ENCODE measurements at places on chromosomes 12 and 14. TPM values are rescaled to one million over a fixed set of nuclear protein-coding genes. Genes with fewer than 3 reads are reported as not detected.

- no peak for DNase-seq
- no peak overlapping the region for H3K4me3 ChIP-seq
- peaks cover 68% of the 10 kb centered on the region for H3K4me1 ChIP-seq
These were observed 21.1 kb downstream of the NT5DC3 start for GRCh38 chr12:103819892-103820291.

Gene KRT77
- not detected for total RNA-seq

Gene OR10P1
- total RNA-seq, result not detected

DNA sequence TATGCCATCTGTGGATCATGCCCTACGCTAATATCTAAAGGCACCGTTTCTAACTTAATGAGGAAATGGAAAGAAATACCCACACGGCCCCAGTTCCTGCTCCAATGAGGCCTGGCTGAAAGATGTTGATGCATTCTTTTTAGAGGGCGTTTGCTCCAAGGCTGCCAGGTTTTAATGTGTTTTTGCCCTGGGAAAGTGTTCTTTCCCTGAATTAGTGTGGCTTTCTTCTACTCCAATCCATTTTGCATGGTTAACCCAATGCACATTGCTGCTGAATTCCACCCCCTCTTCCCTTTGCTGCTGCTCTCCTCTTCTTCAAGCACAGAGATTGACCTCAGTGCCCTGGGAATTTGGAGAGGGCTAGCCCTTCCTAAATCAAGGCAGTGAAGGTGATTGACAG, 1.1 kb downstream of the MYF5 start:
- H3K36me3 ChIP-seq, result no peaks in the 10 kb centered on the region
- no peaks in the 10 kb centered on the region for H3K4me1 ChIP-seq
- no peak overlapping the region for H3K4me3 ChIP-seq
- H3K27me3 ChIP-seq, result no peaks in the 10 kb centered on the region

DNA sequence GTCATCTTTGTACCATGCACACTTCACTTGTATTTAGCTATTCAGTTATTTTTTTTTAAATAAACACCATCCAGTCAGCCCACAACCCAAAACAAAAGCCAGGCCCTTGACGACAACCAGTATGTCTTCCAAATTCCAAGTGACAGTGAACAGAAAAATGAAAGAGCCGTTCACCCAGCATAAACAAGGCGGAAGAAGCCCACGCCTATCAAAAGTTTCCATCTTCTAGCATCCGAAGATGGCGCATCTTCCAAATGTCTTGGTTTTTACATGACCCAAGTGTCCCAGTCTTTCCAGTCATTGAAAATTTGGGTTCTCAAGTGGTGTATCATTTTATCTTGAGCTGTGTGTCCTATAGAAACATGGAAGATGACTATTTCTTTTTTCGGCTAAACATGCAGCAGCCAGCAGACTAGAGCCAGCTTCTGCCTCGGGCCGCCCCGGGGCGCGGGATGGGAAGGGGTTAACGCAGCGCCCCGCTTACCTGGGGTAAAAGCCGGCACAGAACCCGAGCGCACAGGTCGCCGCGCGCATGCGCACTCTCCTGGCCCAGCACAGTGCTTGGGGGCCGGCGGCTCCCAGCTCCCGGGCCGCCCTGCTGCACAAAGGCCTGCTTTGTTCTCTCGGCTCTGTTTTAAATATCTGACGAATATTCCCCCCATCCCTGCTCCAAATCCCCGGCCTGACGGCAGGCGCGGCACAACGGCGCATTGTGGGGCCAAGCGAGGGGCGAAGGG, 164.8 kb downstream of the ZFP36L1 start:
- H3K4me3 ChIP-seq, result peak overlapping the region; percentile 50
- H3K27ac ChIP-seq, result peak overlapping the region; percentile 76
- no peaks in the 10 kb centered on the region for H3K27me3 ChIP-seq
- H3K4me1 ChIP-seq, result peaks cover 70% of the 10 kb centered on the region
- no peaks in the 10 kb centered on the region for H3K36me3 ChIP-seq
- peak; percentile 83 for DNase-seq

DNA sequence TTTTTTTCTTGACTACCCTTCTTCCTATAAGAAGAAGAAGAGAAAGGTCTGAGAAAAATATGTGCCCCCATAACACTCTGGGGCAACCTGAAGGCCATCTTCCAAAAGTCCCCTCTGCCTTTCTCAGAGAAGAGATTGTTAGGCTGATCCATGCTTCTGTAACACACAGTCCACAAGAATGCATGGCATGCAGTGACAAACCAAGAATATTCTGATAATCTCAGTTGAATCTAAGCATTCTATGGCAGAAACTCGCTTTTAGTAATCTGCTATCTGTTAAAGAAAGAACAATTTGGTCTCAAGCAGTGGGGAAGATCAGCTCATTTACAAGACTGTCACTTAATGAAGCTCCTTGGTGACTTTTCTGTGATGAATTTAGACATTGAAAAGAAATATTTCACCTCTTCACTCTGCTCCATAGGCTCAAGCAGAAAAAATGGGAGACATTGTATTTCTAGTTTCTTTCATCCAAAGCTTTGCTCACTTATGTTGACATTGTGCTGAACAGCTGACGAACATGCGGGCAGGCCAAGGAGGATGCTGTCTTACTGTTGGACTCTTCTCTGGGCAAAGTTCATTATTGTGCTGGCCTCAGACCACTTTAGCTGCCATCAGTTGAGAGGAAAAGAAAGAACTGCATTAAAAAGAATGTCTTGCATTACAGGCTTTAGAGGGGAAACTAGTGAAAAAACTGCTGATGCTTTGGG, 957.1 kb downstream of the DIO2 start:
- no peaks in the 10 kb centered on the region for H3K27me3 ChIP-seq
- peak; percentile 64 for DNase-seq
- H3K36me3 ChIP-seq, result no peaks in the 10 kb centered on the region
- H3K4me1 ChIP-seq, result peaks cover 12% of the 10 kb centered on the region
- no peak overlapping the region for H3K4me3 ChIP-seq

GRCh38 chr12:106304797-106305196, 2.3 kb downstream of the TCP11L2 start:
- H3K4me3 ChIP-seq, result no peak overlapping the region
- H3K27ac ChIP-seq, result peak overlapping the region; percentile 97
- no peaks in the 10 kb centered on the region for H3K27me3 ChIP-seq
- peaks cover 4% of the 10 kb centered on the region for H3K36me3 ChIP-seq

Gene AICDA
- total RNA-seq, result not detected

Gene BDKRB1
- 0.42 TPM for total RNA-seq

GRCh38 chr12:32034045-32034444, 72.6 kb upstream of the BICD1 start:
- H3K4me1 ChIP-seq, result no peaks in the 10 kb centered on the region
- no peaks in the 10 kb centered on the region for H3K36me3 ChIP-seq
- no peak overlapping the region for H3K27ac ChIP-seq
- DNase-seq, result no peak
- H3K27me3 ChIP-seq, result no peaks in the 10 kb centered on the region
- H3K4me3 ChIP-seq, result no peak overlapping the region

GRCh38 chr14:56494167-56494566, 85.4 kb upstream of the TMEM260 start:
- no peak overlapping the region for H3K27ac ChIP-seq
- no peak overlapping the region for H3K4me3 ChIP-seq
- peak; percentile 75 for DNase-seq

Gene LYZ
- total RNA-seq, result 14.9 TPM

Gene C14orf132
- total RNA-seq, result 71.8 TPM

- H3K27ac ChIP-seq, result no peak overlapping the region
- H3K4me3 ChIP-seq, result no peak overlapping the region
- no peak for DNase-seq
- H3K4me1 ChIP-seq, result no peaks in the 10 kb centered on the region
- no peaks in the 10 kb centered on the region for H3K36me3 ChIP-seq
These were observed 71.1 kb downstream of the PTPRR start for GRCh38 chr12:70849265-70849960.

- no peak overlapping the region for H3K4me3 ChIP-seq
- no peak for DNase-seq
- H3K27ac ChIP-seq, result no peak overlapping the region
These were observed 69.8 kb downstream of the RERG start for GRCh38 chr12:15151161-15152091.

- DNase-seq, result peak; percentile 80
- no peaks in the 10 kb centered on the region for H3K36me3 ChIP-seq
- H3K4me1 ChIP-seq, result no peaks in the 10 kb centered on the region
- H3K4me3 ChIP-seq, result no peak overlapping the region
- H3K27ac ChIP-seq, result no peak overlapping the region
These were observed 374.1 kb downstream of the ADGRD1 start for GRCh38 chr12:131327521-131328488.

Gene CDH24
- 3.3 TPM for total RNA-seq

- H3K27me3 ChIP-seq, result peaks cover 43% of the 10 kb centered on the region
- H3K4me1 ChIP-seq, result peaks cover 13% of the 10 kb centered on the region
- no peak overlapping the region for H3K27ac ChIP-seq
- H3K4me3 ChIP-seq, result no peak overlapping the region
These were observed 2.3 kb upstream of the SMOC1 start for GRCh38 chr14:69876848-69877306.

DNA sequence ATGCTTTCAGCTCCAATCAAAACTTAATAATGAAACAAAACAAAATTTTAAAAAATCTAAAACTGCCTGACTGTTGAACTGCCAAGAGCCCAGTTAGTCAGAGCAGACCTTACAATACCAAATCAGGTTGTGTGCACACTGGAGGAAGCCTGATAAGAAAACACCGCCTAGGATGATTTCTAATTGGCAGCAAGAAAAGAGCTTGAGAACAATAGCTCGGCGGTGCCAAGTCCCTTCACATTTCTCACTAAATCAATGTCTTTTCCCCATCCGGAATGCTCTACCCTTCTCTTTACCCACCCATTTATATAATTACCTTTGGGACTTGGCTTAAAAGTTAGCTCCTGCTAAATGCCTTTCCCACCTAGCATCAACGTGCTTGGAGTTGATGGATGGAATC, 256.7 kb downstream of the C12orf75 start:
- H3K4me1 ChIP-seq, result no peaks in the 10 kb centered on the region
- H3K27ac ChIP-seq, result no peak overlapping the region
- no peaks in the 10 kb centered on the region for H3K27me3 ChIP-seq
- H3K36me3 ChIP-seq, result no peaks in the 10 kb centered on the region
- no peak for DNase-seq

DNA sequence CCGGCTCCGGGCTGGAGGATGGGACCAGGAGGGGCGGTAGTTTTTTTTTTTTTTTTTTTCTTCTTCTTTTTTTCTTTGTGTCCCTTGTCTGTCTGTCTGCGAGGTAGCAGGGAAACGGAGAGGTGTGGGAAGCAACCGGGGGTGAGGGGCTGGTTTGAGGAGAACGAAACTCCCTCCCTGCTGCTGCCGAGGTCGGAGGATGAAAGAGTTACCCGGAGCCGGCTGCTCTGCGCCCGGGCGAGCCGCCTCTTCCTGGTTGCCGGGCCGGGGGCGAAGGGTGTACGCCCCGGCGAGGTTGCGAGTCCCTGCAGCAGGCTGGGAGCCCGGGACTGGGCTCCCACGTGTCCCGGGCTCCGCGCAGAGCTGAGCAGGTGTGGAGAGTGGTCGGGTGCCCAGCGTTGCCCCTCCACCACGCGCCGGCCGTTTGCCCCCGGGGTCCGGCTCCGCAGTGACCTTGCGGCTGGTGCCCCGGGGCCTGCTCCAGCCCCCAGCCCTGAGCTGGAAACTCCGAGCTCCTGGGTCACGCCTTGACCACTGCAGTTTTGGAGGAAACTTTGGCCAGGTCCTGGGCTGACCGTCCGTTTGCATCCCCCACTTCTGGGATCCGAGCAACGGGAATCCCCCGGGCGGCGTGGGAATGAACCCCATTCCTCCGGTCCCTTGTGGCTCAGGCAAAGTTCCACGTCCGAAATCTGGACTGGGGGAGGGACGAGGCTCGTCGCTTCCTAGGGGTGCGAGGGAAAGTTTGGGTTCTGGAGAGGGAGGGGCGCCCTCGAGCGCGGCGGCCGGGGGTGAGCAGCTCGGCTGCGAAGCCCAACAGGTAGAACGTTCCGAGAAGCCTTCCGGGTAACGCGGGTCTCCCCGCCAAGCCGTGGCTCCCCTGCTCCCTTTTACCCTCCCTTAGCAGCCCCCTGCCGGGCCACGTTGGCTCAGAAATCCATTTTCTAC, 1.3 kb downstream of the CHST11 start:
- H3K36me3 ChIP-seq, result no peaks in the 10 kb centered on the region
- peak overlapping the region; percentile 72 for H3K27ac ChIP-seq
- H3K4me1 ChIP-seq, result peaks cover 35% of the 10 kb centered on the region
- H3K27me3 ChIP-seq, result peaks cover 4% of the 10 kb centered on the region
- H3K4me3 ChIP-seq, result peak overlapping the region; percentile 72

DNA sequence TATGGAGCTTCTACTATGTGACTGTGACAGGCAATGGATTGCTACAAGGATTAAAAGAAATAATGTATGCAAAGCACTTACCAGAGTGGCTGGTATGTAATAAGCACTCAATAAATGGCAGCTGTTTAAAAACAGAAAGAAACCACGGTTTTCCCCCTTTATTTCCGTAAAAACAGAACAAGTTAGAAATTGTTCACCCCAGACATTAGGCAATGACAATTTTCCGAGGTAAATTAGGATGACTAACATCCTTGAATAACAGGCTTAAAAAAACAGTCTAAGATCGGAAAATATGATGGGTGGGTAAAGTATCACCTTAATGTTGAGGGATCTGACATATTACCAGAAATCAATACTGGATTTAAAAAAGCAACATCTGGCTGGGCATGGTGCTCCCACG, 20.9 kb upstream of the CNIH1 start:
- no peak for DNase-seq
- no peaks in the 10 kb centered on the region for H3K4me1 ChIP-seq
- no peaks in the 10 kb centered on the region for H3K36me3 ChIP-seq
- H3K4me3 ChIP-seq, result no peak overlapping the region
- H3K27ac ChIP-seq, result no peak overlapping the region
- H3K27me3 ChIP-seq, result no peaks in the 10 kb centered on the region

- H3K27me3 ChIP-seq, result no peaks in the 10 kb centered on the region
- no peak for DNase-seq
- no peak within 1 kb of the TSS for H3K27ac ChIP-seq
- peak within 1 kb of the TSS; percentile 79 for H3K4me3 ChIP-seq
- H3K36me3 ChIP-seq, result no peaks in the 10 kb centered on the region
- peaks cover 21% of the 10 kb centered on the region for H3K4me1 ChIP-seq
These were observed at the start of gene RAB15 for GRCh38 chr14:64971943-64972791. Gene RAB15 (minus strand): TSS chr14:64972336. CDS start chr14:64972076, 260 bp downstream.

- no peaks in the 10 kb centered on the region for H3K27me3 ChIP-seq
- H3K4me1 ChIP-seq, result no peaks in the 10 kb centered on the region
- no peaks in the 10 kb centered on the region for H3K36me3 ChIP-seq
- H3K4me3 ChIP-seq, result no peak overlapping the region
These were observed 204.6 kb upstream of the PLXNC1 start for GRCh38 chr12:93943780-93944179.

DNA sequence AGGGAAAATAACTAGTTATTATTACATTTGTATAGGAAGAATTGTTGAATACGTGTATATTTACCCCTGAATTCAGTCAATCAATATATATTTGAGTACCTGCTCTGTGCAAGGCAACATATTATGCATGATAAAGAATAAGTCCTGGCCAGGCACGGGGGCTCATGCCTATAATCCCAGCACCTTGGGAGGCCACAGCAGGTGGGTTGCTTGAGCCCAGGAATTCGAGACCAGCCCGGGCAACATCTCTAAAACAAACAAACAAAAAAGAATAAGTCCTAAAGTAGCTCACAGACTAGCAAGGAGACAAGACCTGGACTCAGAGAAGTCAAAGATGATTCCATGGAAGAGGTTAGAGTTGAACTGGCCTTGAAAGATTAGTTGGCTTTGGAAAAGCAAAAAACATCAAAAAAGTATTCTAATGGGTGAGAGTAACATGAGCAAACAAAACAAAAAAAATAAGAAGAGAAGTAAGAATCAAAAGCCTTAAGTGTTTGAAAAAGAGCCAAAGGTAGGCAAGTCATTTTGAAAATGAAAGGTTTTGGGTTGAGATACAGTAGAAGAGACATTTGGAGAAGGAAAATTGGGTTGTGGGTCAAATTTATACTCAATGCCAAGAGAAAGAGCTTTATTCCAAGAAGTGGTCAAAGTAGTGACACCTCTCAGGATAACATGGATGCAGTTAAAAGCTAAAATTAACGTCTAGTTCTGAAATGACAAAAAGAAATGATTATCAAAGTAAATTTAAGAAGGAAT, 115.2 kb upstream of the BCAT1 start:
- no peaks in the 10 kb centered on the region for H3K36me3 ChIP-seq
- DNase-seq, result no peak
- H3K27me3 ChIP-seq, result no peaks in the 10 kb centered on the region
- no peaks in the 10 kb centered on the region for H3K4me1 ChIP-seq

Gene PLEKHH1
- 2.7 TPM for total RNA-seq
